ENCODE measurements at places on chromosomes 13 and 19. TPM values are rescaled to one million over a fixed set of nuclear protein-coding genes. Genes with fewer than 3 reads are reported as not detected.

GRCh38 chr19:4504297-4504701 lies 14.0 kb downstream of the PLIN4 start:
- DNase-seq, result no peak

Gene ZNF528
- not detected for total RNA-seq

DNA sequence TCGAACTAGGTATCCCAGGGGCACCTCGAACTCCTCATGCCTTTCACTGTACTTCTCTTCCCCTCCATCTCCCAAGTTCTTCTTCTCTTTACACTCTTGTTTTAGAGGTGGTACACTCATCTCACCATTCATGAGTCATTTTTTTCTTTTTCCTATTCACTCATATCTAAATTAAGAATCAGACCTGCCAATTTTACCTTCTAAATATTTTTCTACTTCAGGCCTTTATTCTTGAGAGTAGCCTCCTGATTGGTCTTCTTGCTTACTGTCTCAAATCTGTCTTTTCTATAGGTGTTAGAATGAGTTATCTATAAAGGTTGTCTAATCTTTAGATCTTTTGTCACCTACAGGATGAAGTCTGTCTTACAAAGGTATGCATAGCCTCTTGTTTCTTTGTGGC lies 20.7 kb downstream of the TDRD3 start:
- no peak for DNase-seq

GRCh38 chr13:79282976-79283375 lies 123.1 kb downstream of the RBM26 start:
- DNase-seq, result no peak

- no peak for DNase-seq
These were observed 108.5 kb downstream of the SOX1 start for GRCh38 chr13:112175162-112176075.

Gene C19orf73
- 0.74 TPM for total RNA-seq

DNA sequence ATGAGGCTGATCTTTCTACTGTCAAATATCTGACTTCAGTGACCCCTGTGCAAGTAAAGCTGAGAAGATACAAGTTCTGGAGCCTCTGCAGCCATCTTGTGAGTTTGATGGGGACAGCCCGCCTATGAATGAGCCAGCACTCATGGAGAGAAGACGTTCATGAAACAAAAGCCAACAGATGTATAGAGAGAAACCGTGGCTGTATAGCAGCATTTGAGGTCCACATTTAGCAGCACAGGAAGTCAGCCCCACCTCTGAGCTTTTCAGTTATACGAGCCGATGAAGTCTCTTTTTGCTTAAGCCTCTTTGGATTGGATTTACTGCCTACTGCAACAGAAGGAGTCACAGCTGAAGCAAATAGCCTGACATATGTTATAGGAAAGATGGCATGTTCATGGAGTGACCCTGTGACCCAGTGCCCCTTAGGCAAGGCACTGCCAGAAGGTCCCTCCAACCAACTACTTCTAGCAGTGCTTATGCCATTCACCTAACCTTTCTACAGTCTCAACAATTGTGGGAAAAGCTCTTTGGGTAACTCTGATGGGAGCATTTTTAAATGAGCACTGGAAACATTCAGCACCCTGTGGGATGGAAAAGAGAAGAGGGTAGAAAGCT lies 3.5 kb upstream of the DLEU7 start:
- DNase-seq, result peak; percentile 75

- DNase-seq, result no peak
These were observed 24.0 kb upstream of the SCEL start for GRCh38 chr13:77511552-77511951.

Gene CD33
- 1.4 TPM for total RNA-seq

GRCh38 chr13:112926993-112927392 lies 42.0 kb upstream of the MCF2L start:
- no peak for DNase-seq

DNA sequence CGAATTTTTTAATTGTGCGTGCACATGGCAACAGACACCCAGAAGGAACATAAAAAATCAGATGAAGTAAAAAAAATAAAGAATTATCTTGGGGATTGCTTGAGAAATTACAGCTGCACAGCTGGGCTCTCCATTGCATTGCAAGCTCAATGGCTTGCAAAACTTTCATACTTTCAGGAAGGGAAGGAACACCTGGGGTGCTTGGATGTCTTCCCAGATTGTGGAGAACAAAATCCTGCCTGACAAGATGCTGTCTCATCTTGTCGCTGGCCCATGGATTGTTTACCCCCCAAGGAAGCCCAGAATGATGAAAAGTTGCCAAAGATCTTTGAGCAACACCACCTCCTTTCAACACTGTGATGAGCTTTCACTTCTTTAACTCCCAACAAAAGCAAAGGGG lies 11.0 kb upstream of the CASP14 start:
- DNase-seq, result no peak

DNA sequence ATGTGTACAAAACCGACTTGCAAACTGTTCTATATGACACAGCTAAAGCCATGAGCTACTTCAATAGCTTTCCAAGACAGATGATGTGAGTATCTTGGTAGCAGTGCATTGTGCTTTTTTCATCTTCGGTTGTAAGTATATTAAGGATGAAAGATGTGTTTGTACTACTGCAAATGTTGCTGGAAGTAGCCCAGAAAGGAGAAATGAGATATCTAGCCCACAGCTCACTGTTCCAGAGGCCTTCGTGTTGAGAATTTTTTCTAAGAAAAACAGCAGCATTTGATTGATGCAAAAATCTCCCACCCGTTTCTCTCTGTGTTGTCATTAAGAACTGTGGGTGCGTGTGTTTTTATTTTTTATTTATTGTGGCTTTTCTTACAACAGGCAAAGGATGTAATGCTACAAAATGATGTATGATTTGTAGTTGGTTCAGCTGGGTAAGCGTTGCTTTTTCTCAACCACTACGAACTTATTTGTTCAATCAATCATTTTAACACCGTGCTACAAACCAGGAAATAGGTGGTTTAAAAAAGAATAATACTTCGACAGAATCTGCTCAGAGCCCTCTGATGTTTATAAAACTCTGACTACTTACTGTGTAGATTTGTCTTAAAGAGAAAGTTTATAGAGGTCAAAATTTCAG lies 41.6 kb upstream of the RFC3 start:
- no peak for DNase-seq

DNA sequence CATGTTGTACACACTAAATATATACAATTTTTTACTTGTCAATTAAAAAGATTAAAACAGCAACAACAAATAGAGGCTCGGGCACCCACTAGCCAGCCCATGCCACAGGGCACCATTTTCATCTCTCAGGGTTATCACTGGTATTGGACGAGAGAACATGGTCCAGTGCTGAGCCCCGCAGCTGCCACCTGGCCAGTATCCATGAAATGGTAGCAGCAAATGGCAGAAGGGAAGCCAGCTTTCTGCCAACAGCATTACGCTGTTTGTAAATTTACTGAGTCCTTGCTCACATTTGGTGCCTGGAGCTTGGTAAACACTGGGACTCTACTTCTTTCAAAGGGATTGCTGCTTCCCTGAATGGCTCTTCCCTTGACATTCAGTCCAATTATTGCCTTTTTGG lies 87.9 kb upstream of the WASF3 start:
- peak; percentile 83 for DNase-seq

Gene FBXO17
- 91.4 TPM for total RNA-seq

Gene KIRREL2
- 5.2 TPM for total RNA-seq

- DNase-seq, result no peak
These were observed 82.6 kb upstream of the FARP1 start for GRCh38 chr13:98060282-98060681.

DNA sequence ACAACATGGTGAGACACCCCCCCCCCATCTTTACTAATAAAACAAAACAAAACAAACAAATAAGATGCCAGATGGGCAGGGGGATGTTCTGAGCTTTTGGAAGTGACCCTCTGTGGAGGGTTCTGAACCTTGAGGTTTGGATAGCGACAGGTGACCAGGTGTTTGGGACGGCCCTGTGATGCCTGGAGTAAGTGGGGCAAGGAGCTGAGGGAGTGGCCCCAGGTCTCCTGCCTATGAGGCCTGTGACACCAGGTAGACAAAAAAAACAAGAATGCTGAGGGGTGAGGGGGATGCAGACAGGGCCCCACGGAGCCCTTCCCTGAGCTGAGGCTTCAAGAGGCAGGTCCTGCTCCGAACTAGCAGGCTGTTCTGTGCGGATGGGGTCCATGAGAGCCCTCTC lies 9.2 kb downstream of the ADGRE2 start:
- no peak for DNase-seq

Gene MBD3L3
- 2.6 TPM for total RNA-seq

DNA sequence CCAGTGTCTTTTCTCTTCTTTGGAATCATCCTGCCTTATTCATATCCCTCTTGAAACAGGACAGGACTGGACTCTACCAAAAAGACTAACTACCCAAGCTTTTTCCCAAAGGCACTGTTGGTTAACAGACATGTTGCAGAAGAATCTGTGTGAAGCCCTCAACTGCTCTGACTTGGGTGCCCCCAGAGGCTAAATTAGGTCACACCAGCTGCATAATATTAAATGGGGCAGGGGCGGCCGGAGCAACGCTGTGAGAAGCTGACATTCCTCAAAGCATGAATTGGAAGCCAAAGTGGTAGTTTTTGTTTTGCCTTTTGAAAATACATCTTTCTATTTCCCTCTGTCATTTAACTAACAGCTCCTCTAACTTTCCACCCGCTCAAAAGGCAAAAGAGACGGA lies 185.9 kb downstream of the LHFPL6 start:
- peak; percentile 34 for DNase-seq

Gene BSPH1
- total RNA-seq, result not detected

Gene MYO1F
- total RNA-seq, result not detected

GRCh38 chr19:18320865-18321733 lies 1.8 kb downstream of the LSM4 start:
- DNase-seq, result no peak

Gene VAV1
- not detected for total RNA-seq

Gene ZBTB32
- not detected for total RNA-seq

- DNase-seq, result no peak
These were observed 24.5 kb upstream of the TFDP1 start for GRCh38 chr13:113559901-113560644.

Gene TPTE2
- not detected for total RNA-seq

DNA sequence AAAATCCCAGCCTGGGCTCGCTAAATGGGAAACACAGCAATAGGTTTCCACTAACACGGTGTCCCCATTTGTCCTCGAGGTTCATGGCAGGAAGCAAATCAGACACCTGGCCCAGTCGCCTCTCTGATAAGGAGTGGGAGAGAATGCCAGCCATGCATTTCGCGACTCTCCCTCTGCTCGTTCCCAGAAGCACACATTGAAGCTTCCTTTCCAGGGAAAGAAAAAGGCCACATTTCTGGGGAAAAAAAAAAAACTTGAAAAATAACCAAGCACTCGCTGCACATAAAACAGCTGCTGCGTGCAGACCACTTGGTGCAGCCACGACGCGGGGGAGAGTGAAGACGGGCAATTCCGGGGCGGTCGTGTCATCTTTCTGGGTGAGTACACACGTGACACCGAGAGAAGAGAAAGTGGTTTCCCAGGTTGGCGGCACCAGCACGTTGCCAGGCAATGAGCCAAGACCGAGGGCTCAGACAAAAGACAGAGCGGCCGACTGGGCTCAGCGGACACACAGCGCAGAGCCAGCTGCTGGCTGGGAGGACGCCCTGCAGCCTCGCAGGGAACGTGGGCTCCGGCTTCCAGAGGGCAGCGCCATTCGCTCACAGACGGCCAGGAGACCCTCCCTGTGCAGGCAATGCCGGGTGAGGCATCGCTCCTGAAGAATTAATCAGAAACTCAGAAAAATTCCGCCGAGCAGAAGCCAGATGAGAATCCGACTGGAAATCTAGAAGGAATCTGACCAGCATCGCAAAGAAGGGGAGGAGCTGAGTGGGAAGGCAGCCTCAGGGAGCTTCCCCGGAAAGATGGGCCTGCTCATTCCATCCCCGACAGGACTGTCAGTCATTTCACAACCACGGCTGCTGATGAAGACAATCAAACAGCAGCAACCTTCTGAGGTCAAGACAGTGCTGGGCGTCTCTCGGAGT lies 83.2 kb upstream of the IRS2 start:
- DNase-seq, result peak; percentile 21

DNA sequence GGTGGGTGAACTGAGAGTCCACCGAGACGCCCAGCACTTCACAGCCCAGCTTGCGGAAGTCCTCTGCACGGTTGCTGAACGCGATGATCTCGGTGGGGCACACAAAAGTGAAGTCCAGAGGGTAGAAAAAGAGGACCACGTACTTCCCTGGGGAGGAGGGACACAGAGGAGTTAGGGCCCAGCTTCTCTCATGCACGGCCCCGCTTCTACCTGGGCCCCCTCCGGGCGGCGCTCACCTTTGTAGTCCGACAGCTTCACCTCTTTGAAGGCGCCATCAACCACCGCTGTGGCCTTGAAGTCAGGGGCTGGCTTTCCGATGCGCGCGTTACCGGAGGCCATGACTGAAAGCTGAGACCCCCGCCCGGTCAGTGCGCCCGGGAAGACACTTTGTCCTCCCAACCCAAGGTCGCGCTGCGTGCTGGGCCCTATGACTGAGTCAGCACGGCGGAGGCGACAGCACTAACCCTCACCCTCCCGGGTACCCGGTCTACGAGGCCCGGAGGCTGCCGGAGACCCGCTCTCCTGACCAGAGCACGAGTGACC lies 606 bp downstream of the PRDX2 start:
- no peak for DNase-seq

DNA sequence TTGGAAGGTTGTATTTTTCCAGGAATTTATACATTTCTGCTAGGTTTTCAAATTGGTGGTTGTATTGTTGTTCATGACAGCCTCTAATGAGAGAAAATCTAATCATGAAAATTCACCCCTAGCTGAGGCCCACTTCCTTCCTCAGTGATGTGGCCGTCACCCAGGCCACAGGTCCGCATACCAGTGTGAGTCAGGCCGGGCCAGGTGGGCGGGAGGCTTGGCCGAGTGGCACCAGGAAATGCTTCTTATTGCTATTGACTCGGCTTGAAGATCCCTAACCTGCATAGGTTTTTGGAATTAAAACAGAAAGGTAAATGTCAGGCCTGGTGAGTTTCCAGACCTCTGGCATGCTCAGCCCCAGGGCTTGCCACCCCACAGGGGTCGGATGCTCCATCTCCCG lies 88.7 kb downstream of the SCGB2B2 start:
- DNase-seq, result no peak

Gene FUT2
- total RNA-seq, result not detected

Gene PSG3
- 66.1 TPM for total RNA-seq

Gene PSG6
- total RNA-seq, result 20.4 TPM

- DNase-seq, result no peak
These were observed 5.6 kb downstream of the TIMM13 start for GRCh38 chr19:2421581-2422306.

GRCh38 chr19:48239582-48240141 lies 16.1 kb downstream of the CARD8 start:
- DNase-seq, result no peak

GRCh38 chr13:103931331-103931845 lies 865.2 kb upstream of the SLC10A2 start:
- no peak for DNase-seq

GRCh38 chr19:2850256-2850925 lies 9.1 kb downstream of the ZNF555 start:
- DNase-seq, result no peak

GRCh38 chr19:7516333-7516732 lies 430 bp downstream of the ZNF358 start:
- no peak for DNase-seq

Gene GPC6
- total RNA-seq, result 2.1 TPM

Measured in G401 (cell line).